Natural killer cell treated with Interleukin-12 subunit alpha and Interleukin-12 subunit beta and Interleukin-15 and Interleukin-18, amount 100 ng/mL, for 72 hours (primary cell): ENCODE measurements at places on chromosomes 2 and 18. TPM values are rescaled to one million over a fixed set of nuclear protein-coding genes. Genes with fewer than 3 reads are reported as not detected.

DNA sequence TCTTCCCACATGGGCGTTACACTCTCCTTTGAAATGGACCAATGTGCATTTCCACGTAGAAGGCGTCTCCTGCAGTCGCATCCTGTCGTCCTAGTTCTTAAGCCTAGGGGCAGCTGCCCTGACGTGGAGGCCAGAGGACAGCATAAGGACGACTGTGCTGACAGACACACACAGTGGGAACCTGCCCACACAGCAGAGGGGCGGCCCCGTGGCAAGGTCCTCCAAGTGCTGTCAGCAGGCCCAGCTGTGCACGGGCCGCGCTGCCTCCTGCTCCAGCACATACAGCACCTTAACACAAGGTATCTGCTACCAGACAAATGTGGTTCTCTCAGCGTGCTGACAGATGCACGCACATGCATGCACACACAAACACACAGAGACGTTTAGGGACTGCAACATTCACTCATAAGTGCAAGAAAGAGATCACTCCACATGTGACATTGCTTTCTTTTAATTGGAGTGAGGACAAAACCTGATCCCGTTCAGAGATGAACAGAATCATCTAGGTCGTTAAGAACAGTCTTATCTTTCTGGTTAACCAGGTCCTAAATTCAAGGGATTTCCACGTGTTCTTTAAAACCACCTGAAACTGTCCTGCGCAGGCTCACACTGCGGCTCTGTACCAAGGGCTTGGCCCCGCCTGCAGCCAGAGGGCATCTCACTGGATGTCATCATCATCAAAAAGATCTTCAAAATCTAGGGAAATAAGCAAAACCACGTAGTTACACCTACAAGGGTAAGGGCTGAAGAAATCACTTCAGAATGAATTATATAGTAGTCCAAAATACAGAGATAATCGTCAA lies 5.5 kb downstream of the COPS9 start:
- no peak for DNase-seq
- H3K36me3 ChIP-seq, result peaks cover 22% of the 10 kb centered on the region
- no peak overlapping the region for H3K4me3 ChIP-seq
- H3K27me3 ChIP-seq, result no peaks in the 10 kb centered on the region
- no peak overlapping the region for H3K27ac ChIP-seq
- H3K4me1 ChIP-seq, result peaks cover 21% of the 10 kb centered on the region

DNA sequence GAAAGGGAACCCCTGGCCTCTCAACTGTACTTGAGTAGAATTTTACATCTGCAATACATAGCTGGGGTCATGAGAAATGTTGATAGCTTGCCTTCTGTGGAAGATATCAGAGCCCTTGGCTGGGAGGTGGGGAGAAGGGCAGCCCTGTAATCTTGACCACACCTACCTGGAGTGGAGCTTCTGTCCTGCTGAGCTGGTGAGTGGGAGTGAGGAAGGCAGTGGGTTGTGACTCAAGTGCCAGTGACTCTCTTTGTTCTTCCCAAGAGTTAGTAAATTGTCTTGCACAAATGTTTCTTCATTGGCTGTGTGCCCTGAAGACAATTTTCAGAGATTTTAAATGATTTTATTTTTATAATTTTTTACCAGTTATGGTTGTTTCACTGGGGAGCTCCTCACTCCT lies 277.3 kb downstream of the MBD5 start:
- H3K4me1 ChIP-seq, result no peaks in the 10 kb centered on the region
- H3K36me3 ChIP-seq, result no peaks in the 10 kb centered on the region
- H3K4me3 ChIP-seq, result no peak overlapping the region
- H3K27ac ChIP-seq, result no peak overlapping the region
- DNase-seq, result no peak

- peaks cover 14% of the 10 kb centered on the region for H3K27me3 ChIP-seq
- no peak for DNase-seq
- H3K4me3 ChIP-seq, result peak overlapping the region; percentile 98
- H3K36me3 ChIP-seq, result peaks cover 5% of the 10 kb centered on the region
- peaks cover 44% of the 10 kb centered on the region for H3K4me1 ChIP-seq
Measured at GRCh38 chr18:75206452-75207309, 2.3 kb downstream of the PTGR3 start.

DNA sequence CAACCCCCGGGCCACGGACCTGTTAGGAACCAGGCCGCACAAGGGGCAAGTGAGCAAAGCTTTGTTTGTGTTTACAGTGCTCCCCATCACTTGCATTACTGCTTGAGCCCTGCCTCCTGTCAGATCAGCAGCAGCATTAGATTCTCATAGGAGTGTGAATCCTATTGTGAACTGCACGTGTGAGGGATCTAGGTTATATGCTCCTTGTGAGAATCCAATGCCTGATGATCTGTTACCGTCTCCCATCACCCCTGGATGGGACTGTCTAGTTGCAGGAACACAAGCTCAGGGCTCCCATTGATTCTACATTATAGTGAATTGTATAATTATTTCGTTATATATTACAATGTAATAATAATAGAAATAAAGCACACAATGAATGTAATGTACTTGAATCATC lies 125.6 kb downstream of the FMNL2 start:
- peaks cover 12% of the 10 kb centered on the region for H3K27me3 ChIP-seq
- H3K27ac ChIP-seq, result no peak overlapping the region
- H3K4me1 ChIP-seq, result no peaks in the 10 kb centered on the region
- H3K4me3 ChIP-seq, result no peak overlapping the region
- H3K36me3 ChIP-seq, result no peaks in the 10 kb centered on the region

- no peak overlapping the region for H3K27ac ChIP-seq
- no peaks in the 10 kb centered on the region for H3K27me3 ChIP-seq
- H3K4me1 ChIP-seq, result peaks cover 14% of the 10 kb centered on the region
- no peaks in the 10 kb centered on the region for H3K36me3 ChIP-seq
Measured at GRCh38 chr2:173374634-173375033, 20.0 kb downstream of the CDCA7 start.

GRCh38 chr2:45707006-45707405 lies 55.5 kb downstream of the PRKCE start:
- H3K4me3 ChIP-seq, result no peak overlapping the region
- H3K27me3 ChIP-seq, result no peaks in the 10 kb centered on the region
- H3K36me3 ChIP-seq, result no peaks in the 10 kb centered on the region
- H3K27ac ChIP-seq, result no peak overlapping the region
- no peak for DNase-seq

- H3K4me1 ChIP-seq, result peaks cover 20% of the 10 kb centered on the region
- H3K4me3 ChIP-seq, result no peak overlapping the region
- DNase-seq, result no peak
- no peak overlapping the region for H3K27ac ChIP-seq
- no peaks in the 10 kb centered on the region for H3K27me3 ChIP-seq
Measured at GRCh38 chr2:98825020-98825350, 94.1 kb upstream of the MGAT4A start.

DNA sequence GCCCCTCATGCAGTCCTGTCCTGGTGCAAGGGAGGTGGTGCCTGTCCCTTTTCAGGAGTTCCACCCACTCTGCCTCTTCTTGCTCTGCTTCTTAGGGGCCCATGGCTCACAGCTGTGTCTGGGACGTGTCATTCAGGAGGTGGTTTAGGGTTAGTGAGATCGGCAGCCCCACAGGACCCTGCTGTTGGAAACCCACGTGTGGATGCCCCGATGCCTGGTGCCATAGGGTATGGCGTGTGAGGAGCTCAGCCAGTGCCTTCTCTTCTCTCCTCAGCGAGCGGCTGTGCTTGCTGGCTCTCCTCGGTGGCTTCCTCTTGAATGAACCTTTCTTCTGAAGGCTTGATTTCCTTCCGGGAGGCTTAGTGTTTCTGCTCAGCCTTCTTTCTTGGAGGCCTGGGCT lies 55.2 kb downstream of the LDLRAD4 start:
- H3K4me3 ChIP-seq, result no peak overlapping the region
- no peaks in the 10 kb centered on the region for H3K4me1 ChIP-seq
- H3K36me3 ChIP-seq, result no peaks in the 10 kb centered on the region
- peak overlapping the region; percentile 16 for H3K27ac ChIP-seq

- peaks cover 7% of the 10 kb centered on the region for H3K4me1 ChIP-seq
- no peaks in the 10 kb centered on the region for H3K27me3 ChIP-seq
- no peak overlapping the region for H3K4me3 ChIP-seq
- no peak overlapping the region for H3K27ac ChIP-seq
Measured at GRCh38 chr2:218079943-218080913, 11.2 kb downstream of the RUFY4 start.

DNA sequence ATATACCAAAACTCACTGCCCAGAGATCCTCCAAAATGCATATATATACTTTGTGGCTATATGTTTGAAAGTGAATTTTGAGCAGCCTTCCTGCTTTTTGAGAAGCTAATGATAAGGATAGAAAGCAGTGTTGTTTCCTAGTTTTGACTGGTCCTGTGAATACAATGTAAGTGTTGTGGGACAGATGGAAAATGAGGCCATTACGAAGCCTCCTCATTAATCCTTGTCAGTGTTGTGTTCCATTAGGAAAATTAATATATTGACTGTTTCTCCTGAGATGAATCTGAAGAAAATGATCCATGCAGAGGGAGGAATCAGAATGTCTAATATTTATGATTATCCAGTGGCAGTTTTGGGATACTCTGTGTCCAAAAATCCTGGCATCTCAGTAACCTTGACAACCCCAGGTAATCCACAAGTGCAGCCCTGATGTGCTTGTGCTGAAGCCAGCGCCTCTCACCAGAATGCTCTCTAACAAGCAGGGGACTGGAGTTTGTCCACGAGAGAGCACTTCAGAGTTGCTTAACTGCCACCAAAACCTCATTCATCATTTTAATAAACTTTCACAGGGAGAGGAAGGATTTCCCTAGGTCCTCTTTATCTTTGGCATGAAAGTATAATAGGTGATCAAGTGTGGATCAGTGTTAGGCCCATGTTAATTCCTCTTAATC lies 418.6 kb downstream of the CMPK2 start:
- H3K36me3 ChIP-seq, result no peaks in the 10 kb centered on the region
- H3K27me3 ChIP-seq, result no peaks in the 10 kb centered on the region
- no peak for DNase-seq
- no peak overlapping the region for H3K27ac ChIP-seq
- no peak overlapping the region for H3K4me3 ChIP-seq

GRCh38 chr2:233301811-233302210 lies 5.8 kb upstream of the SAG start:
- H3K27ac ChIP-seq, result no peak overlapping the region
- no peaks in the 10 kb centered on the region for H3K36me3 ChIP-seq
- H3K4me1 ChIP-seq, result peaks cover 4% of the 10 kb centered on the region
- DNase-seq, result no peak
- H3K4me3 ChIP-seq, result no peak overlapping the region
- no peaks in the 10 kb centered on the region for H3K27me3 ChIP-seq

Gene GPAT2
- total RNA-seq, result 4.7 TPM

Gene CXCR4
- total RNA-seq, result 72.1 TPM

Gene SKOR2
- not detected for total RNA-seq

Gene TMEM17
- total RNA-seq, result 0.28 TPM

Gene COLEC11
- not detected for total RNA-seq
